ENCODE measurements at places on chromosomes 11 and 22. TPM values are rescaled to one million over a fixed set of nuclear protein-coding genes. Genes with fewer than 3 reads are reported as not detected.
A peak's percentile ranks its signal among the peaks of the same experiment; 100 is the strongest.

DNA sequence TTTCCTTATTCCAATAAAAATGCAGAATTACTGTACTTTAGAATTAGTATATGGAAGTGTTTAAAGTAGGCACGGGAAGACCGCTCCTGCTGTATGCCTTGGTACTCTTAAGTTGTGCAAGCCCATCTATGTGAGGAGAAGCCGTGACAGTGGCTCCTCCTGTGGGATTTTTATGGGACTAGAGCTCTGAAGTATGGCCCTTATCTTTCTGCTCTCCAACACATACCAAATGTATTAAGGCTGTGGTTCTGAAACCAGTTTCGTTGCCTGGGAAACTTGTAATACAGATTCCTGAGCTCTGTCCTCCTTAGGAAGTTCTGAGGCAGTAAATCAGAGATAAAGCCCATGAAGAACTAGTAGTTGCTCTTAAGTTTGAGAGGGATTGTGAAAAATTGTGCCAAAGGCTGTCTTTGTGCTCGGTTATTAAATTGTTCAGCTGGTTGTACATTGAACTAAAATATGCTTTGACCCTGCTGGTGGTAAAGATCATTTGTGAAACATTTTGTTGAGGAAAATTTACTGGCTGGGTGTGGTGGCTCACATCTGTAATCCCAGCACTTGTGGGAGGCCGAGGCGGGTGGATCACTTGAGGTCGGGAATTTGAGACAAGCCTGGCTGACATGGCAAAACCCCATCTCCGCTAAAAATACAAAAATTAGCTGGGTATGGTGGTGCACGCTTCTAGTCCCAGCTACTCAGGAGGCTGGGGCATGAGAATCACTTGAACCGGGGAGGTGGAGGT lies 29.3 kb downstream of the RTN3 start:
- DNase-seq = no peak

- no peak for DNase-seq
Measured at GRCh38 chr11:5831196-5831829, 10.4 kb downstream of the OR52E6 start.

DNA sequence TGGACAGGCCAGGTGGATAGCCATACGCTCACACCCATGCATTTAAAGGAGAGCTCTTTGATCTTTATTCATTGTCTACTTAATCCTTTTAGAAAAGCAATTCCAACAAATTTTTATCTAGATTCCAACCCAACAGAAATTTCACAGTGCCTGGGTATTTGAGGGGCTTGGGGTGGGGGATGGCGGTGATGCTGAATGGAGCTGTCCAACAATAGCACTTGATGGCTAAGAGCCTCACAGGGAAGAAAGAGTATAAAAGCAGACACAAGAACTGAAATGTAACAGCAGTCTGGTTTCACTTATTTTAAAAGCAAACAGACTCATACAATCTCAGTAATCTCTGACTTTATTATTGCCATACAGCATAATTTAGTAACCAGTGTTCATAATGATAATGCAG lies 101.8 kb upstream of the SORL1-AS1 start:
- no peak for DNase-seq

GRCh38 chr11:84899134-84899533 lies 728.0 kb downstream of the DLG2 start:
- DNase-seq = no peak

GRCh38 chr11:61477126-61477525 lies 31.4 kb upstream of the LRRC10B start:
- no peak for DNase-seq

- no peak for DNase-seq
Measured at GRCh38 chr11:46410021-46410420, 18.4 kb upstream of the CHRM4 start.

GRCh38 chr11:103359216-103359615 lies 250.0 kb downstream of the DYNC2H1 start:
- DNase-seq = no peak

GRCh38 chr11:35632301-35632700 lies 14.0 kb downstream of the FJX1 start:
- DNase-seq = no peak

GRCh38 chr11:64245797-64246620 lies 734 bp downstream of the PPP1R14B start:
- DNase-seq = peak; percentile 88

DNA sequence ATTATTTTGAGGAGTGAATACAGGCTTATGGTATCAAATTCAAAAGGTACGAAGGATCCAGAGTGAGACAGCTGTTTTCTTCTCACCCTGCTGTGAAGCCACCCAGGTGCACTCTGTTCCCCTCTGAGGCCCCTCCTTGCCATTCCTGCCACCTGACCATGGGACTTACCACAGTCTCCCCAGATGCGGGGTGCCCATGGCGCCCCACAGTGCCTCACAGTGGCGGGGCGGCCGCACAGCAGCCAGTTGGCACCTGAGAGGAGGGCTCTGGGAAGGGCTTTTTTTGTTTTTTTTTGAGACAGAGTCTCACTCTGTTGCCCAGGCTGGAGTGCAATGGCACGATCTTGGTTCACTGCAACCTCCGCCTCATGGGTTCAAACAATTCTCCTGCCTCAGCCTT lies 151.7 kb downstream of the CEP164 start:
- DNase-seq = no peak

- DNase-seq = no peak
Measured at GRCh38 chr22:21101877-21102638, 56.3 kb downstream of the LRRC74B start.

The OR51I1 gene
- polyA plus RNA-seq = not detected

The FAM227A gene
- 1.2 TPM for polyA plus RNA-seq

The P2RY2 gene
- polyA plus RNA-seq = 1.3 TPM

The CNTF gene
- 0.16 TPM for polyA plus RNA-seq

The CEND1 gene
- polyA plus RNA-seq = 1.6 TPM

The OR10D3 gene
- not detected for polyA plus RNA-seq

The CD3E gene
- 2.2 TPM for polyA plus RNA-seq

The RNASEH2C gene
- 109 TPM for polyA plus RNA-seq

All from adrenal gland (tissue), 19 donors.